ENCODE measurements at places on chromosomes 4 and X.

DNA sequence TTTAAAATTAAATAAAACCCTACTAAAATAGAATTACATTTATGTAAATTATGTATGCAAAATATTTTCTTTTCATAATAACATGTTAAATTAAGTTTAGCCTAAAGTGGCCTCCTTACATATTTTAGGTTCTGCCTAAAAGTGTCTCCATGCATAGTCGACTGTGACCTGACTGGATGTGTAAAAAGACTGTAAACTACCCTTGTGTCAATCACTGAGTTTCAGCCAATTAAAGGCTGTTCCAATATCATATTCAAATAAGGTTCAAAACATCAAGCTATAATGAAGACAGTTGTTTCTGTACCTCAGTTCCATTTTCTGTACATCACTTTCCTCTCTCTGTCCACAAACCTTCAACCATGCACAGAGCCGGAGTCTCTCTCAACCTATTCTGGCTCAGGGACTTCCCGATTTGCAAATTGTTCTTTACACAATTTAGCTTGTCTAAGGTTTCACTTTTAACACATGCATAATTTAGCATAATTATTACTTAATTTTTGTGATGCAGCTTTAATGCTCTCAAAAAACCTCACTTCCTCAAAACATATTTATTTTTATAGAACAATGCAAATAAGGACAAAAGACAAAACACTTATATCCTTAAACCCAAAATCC is 60.1 kb downstream of the SH3RF1 start:
- DNase-seq, result no peak

- no peak for DNase-seq
These were observed 518.8 kb upstream of the FTHL17 start for GRCh38 chrX:31590581-31591114.

GRCh38 chrX:18983666-18984380 is at the start of gene PHKA2:
TSS of gene PHKA2 (minus strand) at chrX:18984114. CDS start at chrX:18983932, 182 bp downstream.
- DNase-seq, result no peak

GRCh38 chr4:98996056-98996764 is 689 bp downstream of the METAP1 start:
- no peak for DNase-seq

GRCh38 chr4:38867478-38868058 is at the start of gene FAM114A1:
TSS of gene FAM114A1 (plus strand) at chr4:38867806. CDS start at chr4:38878079, 10,273 bp downstream.
- DNase-seq, result no peak

GRCh38 chr4:146178126-146178525 is 2.6 kb downstream of the LSM6 start:
- no peak for DNase-seq

DNA sequence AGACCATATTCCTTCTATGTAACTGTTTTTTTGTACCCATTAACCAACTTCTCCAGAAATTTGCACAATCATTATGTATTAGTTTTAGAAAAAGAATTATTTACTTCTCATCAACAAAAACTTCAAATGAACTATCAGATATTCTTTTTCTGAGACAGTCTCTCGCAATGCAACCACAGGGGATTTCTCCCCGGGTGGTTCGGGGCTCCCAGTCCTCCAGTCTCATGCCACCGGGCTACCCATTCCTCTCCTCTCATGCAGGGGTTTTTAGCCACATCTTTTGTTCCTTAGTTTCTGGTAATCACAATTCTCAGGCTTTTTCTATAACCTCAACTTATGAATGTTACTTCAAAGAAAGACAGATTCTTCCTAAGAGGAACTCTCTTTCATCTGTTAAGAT is 46.6 kb upstream of the CLNK start:
- no peak for DNase-seq

DNA sequence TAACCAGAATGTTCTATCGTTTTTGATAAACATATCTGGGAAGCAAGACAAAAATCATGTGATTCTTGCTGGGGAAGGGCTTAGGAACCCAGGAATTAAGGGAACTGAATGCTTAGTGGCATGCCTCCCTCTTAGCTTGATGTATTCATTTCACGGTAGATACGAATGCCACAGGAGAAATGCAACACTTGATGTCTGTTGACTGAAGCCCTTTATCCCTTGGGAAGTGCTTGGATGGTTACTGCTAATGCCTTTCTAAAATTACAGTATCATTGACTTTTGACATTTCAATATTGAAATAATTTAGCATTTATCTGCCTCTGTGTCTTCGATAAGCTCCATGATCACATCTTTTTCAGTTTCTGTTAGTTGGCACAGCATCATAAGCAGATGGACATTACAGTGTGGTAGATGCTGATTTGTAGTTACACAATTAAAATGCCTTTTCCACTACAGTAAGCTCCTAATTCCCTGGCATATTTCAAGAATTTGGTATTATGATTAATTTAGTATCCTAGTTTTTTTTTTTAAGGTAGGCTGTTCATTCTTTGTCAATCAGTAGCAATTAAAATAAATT is 226.7 kb downstream of the ARHGAP10 start:
- DNase-seq, result no peak

DNA sequence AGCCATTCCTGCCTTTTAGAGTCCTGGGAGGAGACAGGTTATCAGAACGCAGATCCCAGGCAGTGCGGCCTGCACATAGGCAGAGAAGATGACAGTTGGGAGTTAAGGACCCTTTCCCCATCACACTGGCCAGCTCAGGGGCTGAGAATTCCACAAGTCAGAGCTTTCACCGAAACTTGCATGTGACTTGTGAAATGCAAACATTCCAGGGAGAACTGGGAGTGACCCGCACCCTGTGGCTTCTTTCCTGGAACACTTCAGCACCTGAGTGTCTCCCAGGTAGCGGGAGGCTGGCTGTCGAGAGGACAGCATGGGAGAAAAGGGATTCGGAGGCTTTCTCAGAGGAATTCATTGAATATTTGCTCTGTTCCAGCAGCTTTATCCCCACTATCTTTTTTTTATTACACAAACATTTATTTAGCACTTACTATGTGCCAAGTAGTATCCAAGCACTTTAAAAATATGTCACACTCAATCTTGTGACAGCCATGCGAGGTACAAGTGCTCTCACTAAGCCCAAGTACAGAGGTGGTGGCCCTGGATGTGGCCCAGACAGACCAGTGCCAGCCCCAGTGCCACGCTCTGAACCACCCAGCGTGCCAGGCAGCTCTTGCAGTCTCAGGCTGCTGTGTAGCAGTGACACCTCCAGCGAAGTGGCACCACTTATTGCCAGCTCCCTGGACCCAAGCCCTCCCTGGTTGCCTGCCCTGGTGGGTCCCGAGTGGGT is 100.5 kb downstream of the PHKA2 start:
- no peak for DNase-seq

- no peak for DNase-seq
These were observed 1.1 kb upstream of the CCNQ start for GRCh38 chrX:153600032-153600373.
